SK-N-SH (cell line): ENCODE measurements at places on chromosomes 5 and 9. TPM values are rescaled to one million over a fixed set of nuclear protein-coding genes. Genes with fewer than 3 reads are reported as not detected.

C9orf40 gene
- polyA plus RNA-seq: 2.0 TPM in 2 replicates

SERF1A gene
- polyA plus RNA-seq: 4.2 and 4.3 TPM in 2 replicates

KIF24 gene
- polyA plus RNA-seq: 1.2 and 1.4 TPM in 2 replicates

PCDHB2 gene
- polyA plus RNA-seq: 1.6 and 1.8 TPM in 2 replicates

PRRC2B gene
- polyA plus RNA-seq: 18.5 and 26.3 TPM in 2 replicates

C8G gene
- polyA plus RNA-seq: 0.28 and 0.49 TPM in 2 replicates

DNA sequence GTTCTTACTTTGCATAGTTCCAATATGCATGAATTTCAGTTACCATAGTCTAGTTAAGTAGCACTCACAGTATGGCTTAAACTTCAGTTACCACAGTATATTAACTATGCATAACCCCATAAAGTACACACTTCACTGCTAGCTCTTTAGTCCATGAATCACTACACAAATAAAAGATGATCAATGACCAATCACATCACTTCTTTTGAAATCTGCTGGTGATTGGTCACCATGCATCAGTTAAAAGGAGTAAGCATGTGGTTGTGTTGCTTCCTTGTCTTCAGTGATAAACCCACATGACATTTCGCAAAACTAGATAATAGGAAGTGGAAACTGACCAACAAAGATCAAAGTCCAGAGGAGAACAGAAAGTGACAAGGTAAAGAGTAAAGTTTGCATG lies 79.0 kb downstream of the TAF11L14 start:
- no peak for DNase-seq

DNA sequence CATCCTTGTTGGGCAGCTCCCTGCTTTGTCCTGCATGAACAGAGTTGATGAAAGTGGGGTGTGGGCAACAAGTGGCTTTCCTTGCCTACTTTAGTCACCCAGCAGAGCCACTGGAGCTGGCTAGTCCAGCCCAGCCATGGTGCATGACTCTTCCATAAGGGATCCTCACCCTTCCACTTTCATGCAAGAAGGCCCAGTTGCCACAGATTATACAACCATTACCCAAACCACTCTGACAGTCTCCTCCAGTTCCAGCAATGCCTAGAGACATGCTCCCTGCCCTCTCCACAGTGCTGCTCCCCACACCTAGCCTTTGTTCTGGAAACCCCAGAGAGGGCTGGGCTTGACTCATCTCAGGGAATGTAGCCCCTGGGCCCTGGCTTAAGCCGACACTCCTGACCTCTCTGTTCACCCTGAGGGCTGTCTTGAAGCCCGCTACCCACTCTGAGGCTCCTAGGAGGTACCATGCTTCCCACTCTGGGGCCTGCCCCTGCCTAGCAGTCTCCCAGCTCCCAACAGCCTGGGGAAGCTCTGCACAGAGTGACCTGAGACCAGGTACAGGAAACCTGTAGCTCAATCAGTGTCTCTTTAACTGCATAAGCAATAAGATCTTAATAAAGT lies 3.9 kb downstream of the SLC35A4 start:
- DNase-seq: no peak

DNA sequence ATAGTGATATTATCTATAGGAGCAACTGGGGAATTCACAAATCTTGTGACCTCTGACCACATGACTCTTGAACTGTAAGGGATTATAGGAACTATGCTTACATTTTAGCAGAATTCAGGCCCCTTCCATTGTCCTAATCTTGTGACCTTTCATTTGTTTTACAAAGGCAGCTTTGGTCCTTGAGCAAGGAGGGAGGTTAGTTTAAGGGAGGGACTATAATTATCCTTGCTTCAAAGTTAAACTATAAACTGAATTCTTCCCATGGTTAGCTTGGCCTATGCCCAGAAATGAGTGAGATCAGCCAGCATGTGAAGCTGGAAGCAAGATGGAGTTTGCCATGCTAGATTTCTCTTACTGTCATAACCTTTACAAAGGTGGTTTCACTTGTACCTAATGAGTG lies 51.2 kb downstream of the TARS1 start:
- no peak for DNase-seq

DNA sequence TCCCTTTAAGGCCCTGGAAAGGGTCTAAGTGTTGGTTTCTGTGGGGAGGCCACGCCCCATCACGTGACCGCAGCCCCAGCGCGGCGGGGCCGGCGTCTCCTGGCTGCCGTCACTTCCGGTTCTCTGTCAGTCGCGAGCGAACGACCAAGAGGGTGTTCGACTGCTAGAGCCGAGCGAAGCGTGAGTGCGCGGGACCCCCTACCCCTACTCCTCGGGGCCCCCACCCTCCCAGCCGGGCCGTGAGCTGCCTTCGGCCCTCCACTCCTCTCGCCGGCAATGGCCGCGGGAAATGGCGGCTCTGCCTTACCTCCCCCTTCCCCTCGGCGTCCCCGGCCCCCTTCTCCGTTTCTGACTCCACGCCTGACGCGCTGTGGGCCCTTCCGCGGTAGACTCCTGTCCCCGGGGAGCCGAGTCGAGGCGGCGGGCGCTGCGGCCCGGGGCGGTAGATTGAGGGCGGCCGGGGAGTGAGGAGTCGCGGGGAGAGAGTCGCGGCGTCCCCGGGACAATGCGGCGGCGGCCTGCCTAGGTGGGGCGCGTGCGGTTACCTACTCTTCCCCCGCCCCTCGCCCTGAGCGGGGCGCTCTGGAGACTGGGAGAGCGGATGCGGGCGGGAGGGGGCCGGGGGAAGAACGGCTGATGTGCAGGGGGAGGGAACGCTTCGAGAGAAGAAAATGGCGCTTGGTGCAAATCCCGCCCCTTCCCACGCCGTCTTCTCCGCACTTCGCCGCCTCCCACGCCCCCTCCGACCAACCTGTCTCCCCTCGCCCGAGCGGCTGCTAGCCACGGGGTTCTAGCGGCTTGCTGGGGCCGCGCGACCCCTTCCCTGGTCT lies at the start of gene SUB1:
TSS of gene SUB1 (plus strand) at position 112 of the 830 bp plus-strand sequence. CDS start 2,956 bp downstream, outside the sequence.
- peak; percentile 96 for DNase-seq

DNA sequence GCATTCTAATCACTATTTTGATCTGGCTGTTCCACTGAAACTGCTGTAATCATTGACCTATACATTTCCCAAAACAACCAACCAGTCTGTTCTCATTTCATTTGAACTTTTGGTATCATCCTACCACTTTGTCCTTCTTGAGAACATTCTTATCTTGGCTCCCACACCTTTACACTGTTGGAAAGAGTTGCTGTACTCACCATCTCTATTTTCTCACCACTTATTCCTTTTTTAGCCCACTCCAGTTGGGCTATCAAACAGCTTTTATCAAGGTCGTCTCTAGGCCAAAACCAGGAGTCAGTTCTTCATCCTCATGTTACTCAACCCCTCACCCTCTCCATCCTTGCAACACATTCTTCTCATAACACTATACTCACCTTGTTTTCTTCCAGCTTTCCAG lies 170.1 kb downstream of the KDM4C start:
- DNase-seq: no peak

DNA sequence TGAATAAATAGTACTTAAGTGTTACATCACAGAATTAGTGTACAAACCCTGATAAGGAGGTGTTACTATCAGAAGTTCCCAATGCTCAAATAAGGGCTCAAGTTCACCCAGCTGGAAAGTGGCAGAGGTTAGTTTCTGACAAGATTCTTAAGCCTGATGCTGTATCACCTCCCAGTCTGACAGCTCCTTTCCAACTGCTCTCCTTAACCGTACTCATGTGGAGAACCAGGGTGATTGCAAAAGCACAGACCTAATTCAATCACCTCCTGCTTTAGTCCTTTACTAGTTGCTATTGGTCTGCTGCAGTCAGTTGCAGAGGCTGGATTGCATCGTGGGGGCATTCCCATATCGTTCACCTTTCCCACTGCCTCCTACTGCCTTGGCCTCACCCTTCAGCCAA lies 100.4 kb upstream of the ZNF618 start:
- no peak for DNase-seq
